ENCODE measurements at places on chromosomes 2 and 18. TPM values are rescaled to one million over a fixed set of nuclear protein-coding genes. Genes with fewer than 3 reads are reported as not detected.

PRPF40A gene
- 154 TPM for total RNA-seq

LBX2 gene
- total RNA-seq, result not detected

FAM161A gene
- 6.0 TPM for total RNA-seq

ZNF24 gene
- total RNA-seq, result 49.2 TPM

QPCT gene
- total RNA-seq, result 3.0 TPM

ONECUT2 gene
- not detected for total RNA-seq

DNA sequence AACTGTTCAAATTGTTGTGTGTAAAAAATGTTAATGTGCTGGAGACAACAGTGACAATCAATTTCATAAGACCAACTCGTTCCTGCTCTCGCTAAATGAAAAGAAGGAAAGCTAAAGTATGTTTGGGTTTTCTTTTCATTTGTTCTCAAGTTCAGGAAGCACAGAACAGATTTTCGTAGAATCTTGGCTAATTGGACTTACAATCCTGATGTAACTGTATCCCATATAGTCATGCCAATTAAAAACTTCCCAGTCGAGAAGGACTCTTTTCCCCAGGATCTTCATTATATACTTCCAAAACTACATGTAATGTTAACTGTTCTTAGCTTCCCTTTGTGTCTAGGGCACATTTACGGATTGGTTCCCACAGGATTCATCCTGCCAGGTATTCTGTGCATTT is 135.4 kb upstream of the ITGB6 start:
- DNase-seq, result no peak
- H3K4me3 ChIP-seq, result no peak overlapping the region
- peaks cover 4% of the 10 kb centered on the region for H3K36me3 ChIP-seq
- H3K4me1 ChIP-seq, result peaks cover 75% of the 10 kb centered on the region
- H3K27ac ChIP-seq, result no peak overlapping the region
- no peaks in the 10 kb centered on the region for H3K27me3 ChIP-seq

- no peaks in the 10 kb centered on the region for H3K4me1 ChIP-seq
- DNase-seq, result no peak
- no peak overlapping the region for H3K4me3 ChIP-seq
- H3K36me3 ChIP-seq, result no peaks in the 10 kb centered on the region
- no peaks in the 10 kb centered on the region for H3K27me3 ChIP-seq
These were observed 28.0 kb upstream of the DSG3 start for GRCh38 chr18:31419457-31419932.

GRCh38 chr2:24785671-24786321 is 7.4 kb downstream of the PTRHD1 start:
- no peak for DNase-seq
- no peaks in the 10 kb centered on the region for H3K4me1 ChIP-seq
- H3K27me3 ChIP-seq, result peaks cover 3% of the 10 kb centered on the region
- no peak overlapping the region for H3K27ac ChIP-seq
- no peak overlapping the region for H3K4me3 ChIP-seq

- no peak overlapping the region for H3K27ac ChIP-seq
- no peak overlapping the region for H3K4me3 ChIP-seq
These were observed 69.8 kb upstream of the PDE1A start for GRCh38 chr2:182496596-182496995.

- DNase-seq, result no peak
- H3K27me3 ChIP-seq, result no peaks in the 10 kb centered on the region
- no peaks in the 10 kb centered on the region for H3K4me1 ChIP-seq
- H3K36me3 ChIP-seq, result no peaks in the 10 kb centered on the region
These were observed 202.1 kb downstream of the CTIF start for GRCh38 chr18:48740851-48741485.

DNA sequence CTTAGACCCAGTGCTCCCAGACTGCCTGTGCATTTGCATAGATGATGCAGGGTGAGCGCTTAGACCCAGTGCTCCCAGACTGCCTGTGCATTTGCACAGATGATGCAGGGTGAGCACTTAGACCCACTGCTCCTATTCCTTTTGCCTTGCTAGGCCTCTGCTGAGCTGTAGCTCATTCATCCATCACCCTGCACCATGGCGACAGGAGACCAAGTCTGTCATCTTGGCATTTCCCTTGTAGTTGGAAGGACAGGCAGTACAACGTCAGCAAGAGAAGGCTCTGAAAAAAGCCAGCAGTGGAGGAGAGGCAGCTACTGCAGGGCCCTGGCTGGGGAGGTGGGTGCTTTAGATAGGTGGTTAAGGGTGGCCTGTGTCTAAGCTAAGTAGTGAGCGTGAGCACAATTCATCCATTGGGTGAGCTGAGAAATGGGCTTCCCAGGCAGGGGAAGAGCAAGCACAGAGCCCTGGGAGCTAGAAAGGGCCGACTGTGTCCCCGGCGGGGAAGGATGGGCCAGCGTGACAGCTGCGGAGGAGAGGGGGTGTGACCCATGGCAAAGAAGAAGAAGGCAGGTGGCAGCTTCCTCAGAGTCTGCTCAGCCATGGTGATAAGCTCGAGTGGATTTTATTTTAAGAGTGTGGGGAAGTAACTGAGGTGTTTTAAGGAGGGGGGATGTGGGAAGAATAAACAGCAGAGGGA is 108.8 kb downstream of the LPIN1 start:
- no peak for DNase-seq
- peaks cover 10% of the 10 kb centered on the region for H3K27me3 ChIP-seq
- H3K36me3 ChIP-seq, result peaks cover 9% of the 10 kb centered on the region
- no peak overlapping the region for H3K27ac ChIP-seq
- H3K4me1 ChIP-seq, result peaks cover 5% of the 10 kb centered on the region

DNA sequence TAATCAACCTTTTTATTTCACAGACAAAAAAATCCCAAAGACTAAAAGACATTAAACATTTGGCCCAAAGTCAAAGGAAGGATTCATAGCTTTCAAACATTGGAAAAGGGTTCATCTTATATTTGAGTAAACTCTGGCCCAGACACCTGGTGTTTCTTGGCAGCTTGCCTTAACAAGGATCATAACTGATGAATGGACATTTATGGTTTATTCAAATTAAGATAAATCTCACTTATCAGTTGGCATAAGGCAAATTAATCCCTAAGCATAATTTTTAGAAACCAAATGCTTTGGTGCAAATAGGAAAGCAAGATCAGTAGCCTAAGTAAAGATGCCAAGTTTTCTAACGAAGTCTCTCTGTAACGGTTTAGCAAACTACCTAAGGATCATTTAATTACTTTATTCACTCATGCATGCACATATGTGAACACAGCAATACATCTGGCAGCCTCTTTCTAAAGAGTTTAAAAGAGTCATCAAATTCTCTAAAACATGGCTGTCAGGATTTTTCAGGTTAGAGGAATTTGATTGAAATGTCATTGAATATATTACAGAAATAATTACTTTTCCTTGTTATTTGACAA is 323.4 kb upstream of the RBMS1 start:
- no peaks in the 10 kb centered on the region for H3K27me3 ChIP-seq
- H3K36me3 ChIP-seq, result no peaks in the 10 kb centered on the region
- no peak overlapping the region for H3K27ac ChIP-seq
- DNase-seq, result no peak

DNA sequence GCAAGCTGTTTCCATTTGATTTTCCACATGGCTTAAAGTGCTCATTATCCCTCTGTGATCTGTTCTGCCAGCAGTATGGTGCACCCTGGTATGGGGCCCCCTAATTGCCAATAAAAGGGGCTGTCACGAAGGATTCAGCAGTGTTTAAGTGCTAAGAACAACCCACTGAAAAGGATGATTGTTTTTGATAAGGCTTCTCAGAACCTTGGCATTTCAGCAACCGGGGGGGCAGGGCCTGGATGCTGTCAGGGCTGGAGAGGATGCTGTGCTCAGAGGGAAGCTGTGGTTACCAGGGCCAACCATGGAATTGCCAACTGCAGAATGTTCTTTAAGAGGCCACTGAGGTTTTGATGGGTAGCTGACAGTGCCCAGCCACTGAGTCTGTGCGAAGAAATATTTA is 117.8 kb downstream of the CTIF start:
- H3K4me3 ChIP-seq, result no peak overlapping the region
- no peaks in the 10 kb centered on the region for H3K4me1 ChIP-seq
- H3K36me3 ChIP-seq, result no peaks in the 10 kb centered on the region
- DNase-seq, result no peak

- DNase-seq, result no peak
- no peaks in the 10 kb centered on the region for H3K4me1 ChIP-seq
- H3K27ac ChIP-seq, result no peak overlapping the region
- H3K27me3 ChIP-seq, result peaks cover 21% of the 10 kb centered on the region
- H3K36me3 ChIP-seq, result no peaks in the 10 kb centered on the region
- no peak overlapping the region for H3K4me3 ChIP-seq
These were observed 161.1 kb downstream of the GFPT1 start for GRCh38 chr2:69225933-69226332.

DNA sequence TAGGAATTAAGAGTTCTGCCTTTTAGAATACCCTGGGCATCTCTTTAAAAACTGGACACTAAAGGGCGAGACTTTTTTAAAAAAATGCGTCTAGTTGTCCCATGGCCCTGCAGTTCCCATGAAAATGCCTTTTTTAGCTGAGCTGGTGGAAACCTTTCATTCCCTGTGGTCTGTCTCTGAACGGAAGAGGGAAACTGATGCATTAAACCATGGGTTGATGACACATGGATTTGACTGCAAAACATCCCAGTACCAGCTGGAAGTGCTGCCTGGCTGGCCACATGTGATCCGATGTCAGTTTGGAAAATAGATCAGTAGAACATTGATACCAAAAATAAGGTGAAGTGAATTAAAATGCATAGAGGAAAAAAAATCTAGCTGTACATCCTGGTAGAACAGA is 129.2 kb downstream of the MYO1B start:
- H3K27ac ChIP-seq, result no peak overlapping the region
- DNase-seq, result no peak
- H3K4me3 ChIP-seq, result no peak overlapping the region
- no peaks in the 10 kb centered on the region for H3K27me3 ChIP-seq
- peaks cover 17% of the 10 kb centered on the region for H3K4me1 ChIP-seq

GRCh38 chr2:105886029-105886454 is 141.3 kb downstream of the NCK2 start:
- no peak overlapping the region for H3K4me3 ChIP-seq
- no peaks in the 10 kb centered on the region for H3K27me3 ChIP-seq
- no peak for DNase-seq
- peaks cover 81% of the 10 kb centered on the region for H3K4me1 ChIP-seq

- H3K27ac ChIP-seq, result no peak overlapping the region
- peaks cover 24% of the 10 kb centered on the region for H3K36me3 ChIP-seq
- no peaks in the 10 kb centered on the region for H3K4me1 ChIP-seq
- no peak for DNase-seq
- no peaks in the 10 kb centered on the region for H3K27me3 ChIP-seq
These were observed 84.3 kb downstream of the FEZ2 start for GRCh38 chr2:36513661-36514060.

DNA sequence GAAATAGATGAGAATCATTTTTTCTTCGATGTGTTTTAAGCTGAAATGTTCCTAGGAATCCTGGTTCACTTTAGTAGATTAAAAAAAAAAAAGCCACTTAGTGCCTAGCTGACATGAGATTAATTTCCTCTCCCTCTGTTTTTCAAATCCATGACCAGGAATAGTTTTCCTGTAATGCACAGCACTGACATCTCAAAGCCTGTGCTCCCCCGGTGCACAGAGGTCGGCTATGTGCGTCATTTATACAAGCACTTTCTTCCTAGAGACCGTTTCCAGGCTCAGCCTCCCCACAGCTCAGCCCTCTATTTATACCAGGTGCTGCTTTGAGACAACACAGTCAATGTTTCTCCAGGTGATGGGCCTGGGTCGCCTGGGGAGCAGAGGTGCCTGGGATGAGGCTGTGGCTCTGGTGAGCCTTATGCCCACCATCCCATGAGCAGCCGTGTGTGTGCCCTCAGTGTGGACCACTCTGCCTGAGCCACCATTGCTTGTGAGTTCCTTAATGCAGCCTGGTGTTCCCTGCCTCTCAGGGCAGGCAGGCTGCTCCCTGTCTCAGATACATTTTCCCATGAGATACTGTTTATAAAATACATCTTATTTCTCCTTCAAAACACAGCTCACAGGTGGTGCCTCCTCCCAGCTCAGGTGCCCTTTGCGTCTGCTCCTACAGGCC is 515.7 kb upstream of the HS6ST1 start:
- no peak for DNase-seq
- H3K27ac ChIP-seq, result no peak overlapping the region
- no peaks in the 10 kb centered on the region for H3K36me3 ChIP-seq
- H3K4me3 ChIP-seq, result no peak overlapping the region

DNA sequence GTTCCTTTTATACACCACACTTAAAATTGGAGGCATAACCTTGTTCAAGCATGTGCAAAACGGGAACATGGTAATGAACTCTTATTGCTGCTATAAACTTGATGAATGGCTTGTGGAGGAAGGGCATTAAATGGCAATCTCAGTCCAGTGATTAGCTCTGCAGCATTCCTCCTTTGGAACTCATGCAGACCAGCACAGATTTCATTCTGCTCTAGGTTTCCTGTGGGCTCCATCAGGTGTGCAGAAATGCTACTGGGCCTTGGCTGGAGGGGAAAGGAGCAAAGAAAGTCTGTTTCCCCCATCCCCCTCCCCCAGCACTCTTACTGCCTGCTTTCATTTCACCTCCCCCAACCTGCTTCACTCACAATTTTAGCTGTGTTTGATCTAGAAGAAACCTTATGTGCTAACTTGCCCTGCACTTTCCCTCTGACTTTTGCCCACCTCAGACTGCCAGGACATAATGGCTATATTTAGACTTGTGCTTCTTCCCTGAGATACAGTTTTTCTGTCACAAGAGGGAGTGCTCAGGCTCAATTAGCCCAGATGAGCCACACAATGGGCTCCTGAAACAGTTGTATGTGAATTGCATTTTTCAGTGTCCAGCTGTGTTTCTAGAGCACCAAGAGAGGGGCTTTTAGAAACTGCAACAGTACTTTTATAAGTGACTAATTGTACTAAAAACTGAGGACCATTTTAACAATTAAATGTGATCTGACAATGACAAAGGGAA is 109.8 kb downstream of the FSHR start:
- H3K27me3 ChIP-seq, result no peaks in the 10 kb centered on the region
- no peak overlapping the region for H3K4me3 ChIP-seq
- H3K27ac ChIP-seq, result no peak overlapping the region
- H3K4me1 ChIP-seq, result no peaks in the 10 kb centered on the region

DNA sequence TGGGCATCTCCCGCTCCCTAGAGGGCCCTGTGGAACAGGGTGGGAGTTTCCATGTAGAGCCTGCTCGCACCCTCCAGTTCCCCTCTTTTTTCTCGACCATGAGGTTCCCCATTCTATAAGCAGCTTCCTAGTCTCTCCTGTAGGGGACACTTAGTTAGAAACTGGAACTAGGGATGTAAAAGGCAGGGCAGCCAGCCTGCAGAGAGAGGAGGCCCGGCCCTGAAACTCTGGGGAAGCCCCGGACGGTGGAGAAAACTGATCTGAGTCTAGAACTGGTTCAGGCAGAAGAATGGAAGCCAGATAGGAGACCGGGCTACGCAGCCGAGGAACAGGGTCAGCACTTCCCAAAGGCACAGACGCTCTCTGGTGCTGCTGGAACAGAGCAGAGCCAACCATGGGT is 51.6 kb upstream of the ATG16L1 start:
- no peaks in the 10 kb centered on the region for H3K4me1 ChIP-seq
- no peak for DNase-seq
- H3K36me3 ChIP-seq, result peaks cover 52% of the 10 kb centered on the region

GRCh38 chr2:119264781-119265692 is 41.4 kb downstream of the STEAP3 start:
- no peak overlapping the region for H3K27ac ChIP-seq
- DNase-seq, result peak; percentile 27
- H3K4me1 ChIP-seq, result no peaks in the 10 kb centered on the region
- no peak overlapping the region for H3K4me3 ChIP-seq
- peaks cover 2% of the 10 kb centered on the region for H3K36me3 ChIP-seq
- H3K27me3 ChIP-seq, result no peaks in the 10 kb centered on the region
